ENCODE measurements at places on chromosomes 3 and 15. TPM values are rescaled to one million over a fixed set of nuclear protein-coding genes. Genes with fewer than 3 reads are reported as not detected.

The ADAMTS9 gene
- 1.8 TPM for total RNA-seq

DNA sequence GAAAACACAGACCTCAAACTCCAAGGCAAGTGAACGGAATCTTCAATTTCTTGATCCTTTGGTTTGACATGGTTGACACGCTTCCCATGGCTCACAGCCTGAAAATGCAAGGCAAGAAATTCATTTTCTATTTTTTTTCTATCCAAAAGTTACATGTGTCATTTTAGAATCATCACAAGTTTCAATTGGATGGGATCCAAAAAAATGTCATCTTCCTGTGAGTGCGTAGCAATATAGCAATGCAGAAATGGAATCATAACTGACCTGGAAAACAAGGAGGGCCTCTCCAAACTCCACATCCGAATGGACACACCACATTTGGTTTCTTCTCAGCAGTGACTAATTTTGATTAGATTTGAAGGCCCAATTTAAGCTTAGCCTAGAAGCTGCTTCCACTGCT, 175.8 kb upstream of the ATP11B start:
- no peak for DNase-seq

DNA sequence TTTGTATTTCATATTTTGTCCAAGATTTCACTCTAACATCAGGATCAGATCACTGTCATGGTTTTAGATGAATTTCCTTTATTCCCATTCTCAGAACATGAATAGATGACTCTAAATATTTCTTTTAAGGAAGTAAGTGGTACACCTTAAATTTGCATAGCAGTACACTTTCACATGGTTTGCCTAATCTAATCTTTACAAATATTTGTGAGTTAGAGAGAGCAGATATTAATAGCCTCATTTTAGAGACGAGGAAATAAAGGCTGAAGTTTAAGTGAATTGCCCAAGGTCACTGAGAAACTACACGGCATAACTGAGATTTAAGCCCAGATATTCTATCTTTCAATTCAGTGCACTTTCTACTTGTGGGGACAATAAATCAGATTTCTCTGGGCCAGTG, 14.2 kb downstream of the TERC start:
- no peak for DNase-seq

- DNase-seq = no peak
These were observed 13.8 kb downstream of the WDR93 start for GRCh38 chr15:89704411-89704810.

GRCh38 chr3:133213937-133214336, 175.7 kb downstream of the TMEM108 start:
- no peak for DNase-seq

GRCh38 chr15:33722005-33722672, 246.2 kb upstream of the CHRM5 start:
- peak; percentile 64 for DNase-seq

- no peak for DNase-seq
These were observed 5.1 kb downstream of the MIX23 start for GRCh38 chr3:122377975-122378374.

GRCh38 chr15:78904599-78905358, 32.1 kb downstream of the MORF4L1 start:
- no peak for DNase-seq

DNA sequence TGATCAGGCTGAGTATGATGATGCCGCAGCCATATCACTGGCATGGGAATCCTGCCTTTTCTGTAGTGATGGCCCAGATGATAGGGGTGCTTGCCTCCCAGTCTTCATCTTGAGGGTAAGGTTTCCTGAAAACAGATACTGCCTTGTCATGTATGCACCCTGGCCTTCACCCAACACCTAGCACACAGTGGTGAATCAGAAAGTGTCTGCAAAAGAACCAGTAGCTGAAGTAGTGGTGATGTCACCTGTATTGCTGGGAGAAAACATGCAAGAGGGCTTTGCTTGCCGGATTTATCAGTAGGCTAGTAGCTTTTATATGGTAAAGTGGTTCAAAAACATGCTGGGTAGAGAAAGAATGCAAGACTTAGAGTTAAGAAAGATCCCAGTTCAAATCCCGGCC, 419.8 kb upstream of the WNT5A start:
- DNase-seq = no peak

DNA sequence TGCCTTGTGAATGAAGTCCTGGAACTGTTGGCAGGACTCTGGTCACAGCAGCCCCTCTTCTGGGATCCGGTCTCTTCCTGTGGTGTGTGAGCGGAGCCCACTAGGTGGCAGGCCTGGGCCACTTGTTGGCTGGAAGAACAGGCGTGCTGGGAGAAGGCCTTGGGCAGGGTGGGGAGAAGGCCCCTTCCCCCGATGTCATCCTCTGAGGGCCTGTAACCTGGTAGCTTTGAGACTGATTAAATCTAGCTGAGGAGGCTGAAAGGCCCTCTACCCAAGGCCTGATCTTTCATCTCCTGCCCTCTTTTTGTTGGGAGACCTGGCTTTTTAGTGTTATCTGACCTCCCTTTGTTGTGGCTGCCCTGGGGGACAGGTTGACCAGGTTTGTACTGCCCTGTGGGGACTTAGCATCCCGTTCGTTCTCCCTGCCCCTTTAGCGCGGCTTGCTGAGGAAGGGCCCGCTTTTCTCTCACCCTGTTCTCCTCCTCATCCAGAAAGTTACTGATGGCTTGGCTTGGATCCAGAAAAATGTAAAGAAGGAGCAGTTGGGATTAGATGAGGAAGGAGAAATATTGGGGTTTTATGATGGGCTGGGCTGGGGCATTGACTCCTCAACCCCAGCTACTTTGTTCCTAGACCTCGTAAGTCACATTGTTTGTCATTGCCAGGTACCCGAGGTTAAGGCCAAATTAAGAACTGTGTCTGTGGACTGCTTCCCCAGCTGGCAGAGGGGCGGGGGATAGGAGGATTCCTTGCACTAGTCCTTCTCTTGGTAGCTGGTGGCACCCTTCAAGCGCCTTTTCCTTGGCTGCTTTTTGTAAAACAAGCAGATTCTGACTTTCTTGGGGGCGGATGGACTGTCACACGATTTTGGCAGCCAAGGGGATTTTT, 48.5 kb downstream of the CHCHD6 start:
- DNase-seq = peak; percentile 88

DNA sequence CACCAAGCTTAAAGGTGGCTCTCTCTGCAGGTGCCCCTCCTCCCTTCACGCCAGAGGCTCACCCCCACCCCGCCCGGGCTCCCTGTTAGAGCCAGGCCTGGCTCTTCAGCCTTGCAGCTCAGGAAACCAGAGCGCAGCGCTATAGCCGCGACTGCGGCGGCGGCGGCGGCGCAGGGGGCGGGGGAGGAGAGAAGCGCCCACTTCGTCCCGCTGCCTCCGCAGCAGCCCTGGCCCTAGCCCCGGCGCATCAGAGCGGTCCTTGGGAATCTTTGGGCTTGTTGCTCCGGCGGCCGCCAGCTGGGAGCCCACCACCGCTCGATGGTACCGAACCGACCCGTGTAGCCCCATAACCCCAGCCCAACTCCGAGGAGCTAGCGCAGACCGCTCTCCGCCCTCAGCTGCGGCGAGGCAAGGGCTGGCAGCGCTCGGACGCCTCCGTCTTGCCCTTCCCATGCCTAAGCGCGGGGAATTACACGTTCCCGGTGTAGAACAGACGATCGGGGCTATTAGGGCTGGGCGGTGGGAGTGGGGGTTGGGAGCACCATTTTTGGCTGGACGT, 1.2 kb downstream of the RASGRF1 start:
- no peak for DNase-seq

The EPB42 gene
- total RNA-seq = not detected

DNA sequence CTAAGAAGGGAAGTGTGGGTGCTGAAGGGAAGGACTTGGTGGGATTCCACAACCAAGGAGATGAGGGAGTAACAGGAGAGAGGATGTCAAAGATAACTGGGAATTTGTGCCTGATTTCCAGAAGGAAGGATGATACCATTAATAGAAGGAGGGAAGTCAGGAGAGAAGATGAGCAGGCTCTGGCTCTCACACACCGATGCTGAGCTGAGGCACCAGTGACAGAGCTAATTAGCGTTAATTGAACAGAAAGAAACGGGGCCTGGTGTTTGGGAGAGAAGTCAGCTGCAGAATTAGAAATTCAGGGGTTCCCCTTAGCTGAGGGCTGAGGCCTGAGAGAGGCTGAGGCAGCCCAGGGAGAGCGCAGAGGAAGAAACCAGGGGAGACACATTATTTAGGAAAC, 11.9 kb upstream of the PDIA5 start:
- no peak for DNase-seq

- DNase-seq = no peak
These were observed 68.6 kb downstream of the CDC25A start for GRCh38 chr3:48119505-48120193.

Measured in HT1080 (cell line).